ENCODE measurements at places on chromosomes 3 and 15.

DNA sequence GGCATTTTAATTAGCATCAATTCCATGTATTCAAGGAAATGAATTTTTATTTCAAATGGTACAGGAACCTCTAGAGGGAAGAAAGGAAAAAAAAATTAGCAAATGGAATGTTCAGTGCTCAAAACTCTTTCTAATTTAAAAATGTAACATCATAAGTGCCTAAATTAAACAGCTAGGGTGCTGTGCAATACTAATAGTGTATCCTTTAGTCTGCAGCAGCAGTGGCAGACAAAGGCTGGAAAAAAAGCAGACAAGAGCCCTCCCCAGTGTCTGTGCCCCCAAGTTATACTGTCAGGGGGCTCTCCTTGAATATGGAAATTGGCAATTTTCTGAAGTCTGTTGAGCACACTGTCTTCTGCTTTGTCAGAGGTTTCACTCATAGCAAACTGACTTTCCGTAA, 159.5 kb downstream of the CLSTN2 start:
- no peak for DNase-seq

DNA sequence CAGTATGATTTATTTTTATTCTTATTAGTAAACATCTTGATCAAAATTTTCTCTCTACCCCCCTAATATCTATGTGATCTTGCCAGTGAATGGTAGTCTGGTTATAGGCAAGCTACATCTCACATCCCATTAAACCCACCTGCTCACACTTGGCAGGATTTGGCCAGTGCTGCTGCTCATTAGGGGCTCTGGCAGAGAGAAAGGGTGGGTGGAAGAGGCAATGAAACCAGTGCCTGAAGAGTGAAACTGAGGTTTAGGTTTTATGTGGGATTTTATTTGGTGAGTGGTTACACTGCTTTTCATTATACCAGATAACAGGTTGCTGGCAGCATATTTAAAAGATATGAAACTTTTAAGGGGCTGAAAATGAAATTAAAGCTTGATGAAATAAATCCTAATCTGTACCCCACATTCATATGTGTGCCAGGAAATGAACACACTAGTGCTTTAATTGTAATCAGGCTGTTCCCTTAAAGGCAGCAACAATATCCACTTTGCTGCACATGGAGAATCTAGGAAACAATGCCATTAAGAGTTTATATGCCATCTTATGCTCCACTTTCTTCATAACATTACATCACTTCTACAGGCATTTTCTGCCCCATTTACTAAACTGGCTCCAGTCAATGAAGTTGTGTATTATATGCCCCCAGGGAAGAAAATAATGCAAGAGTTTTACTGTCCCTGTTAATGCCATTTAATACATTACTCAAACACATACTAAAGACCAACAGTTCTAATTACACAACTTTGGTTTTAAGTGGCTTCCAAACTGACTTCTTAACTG, 688.7 kb downstream of the MECOM start:
- DNase-seq: no peak

DNA sequence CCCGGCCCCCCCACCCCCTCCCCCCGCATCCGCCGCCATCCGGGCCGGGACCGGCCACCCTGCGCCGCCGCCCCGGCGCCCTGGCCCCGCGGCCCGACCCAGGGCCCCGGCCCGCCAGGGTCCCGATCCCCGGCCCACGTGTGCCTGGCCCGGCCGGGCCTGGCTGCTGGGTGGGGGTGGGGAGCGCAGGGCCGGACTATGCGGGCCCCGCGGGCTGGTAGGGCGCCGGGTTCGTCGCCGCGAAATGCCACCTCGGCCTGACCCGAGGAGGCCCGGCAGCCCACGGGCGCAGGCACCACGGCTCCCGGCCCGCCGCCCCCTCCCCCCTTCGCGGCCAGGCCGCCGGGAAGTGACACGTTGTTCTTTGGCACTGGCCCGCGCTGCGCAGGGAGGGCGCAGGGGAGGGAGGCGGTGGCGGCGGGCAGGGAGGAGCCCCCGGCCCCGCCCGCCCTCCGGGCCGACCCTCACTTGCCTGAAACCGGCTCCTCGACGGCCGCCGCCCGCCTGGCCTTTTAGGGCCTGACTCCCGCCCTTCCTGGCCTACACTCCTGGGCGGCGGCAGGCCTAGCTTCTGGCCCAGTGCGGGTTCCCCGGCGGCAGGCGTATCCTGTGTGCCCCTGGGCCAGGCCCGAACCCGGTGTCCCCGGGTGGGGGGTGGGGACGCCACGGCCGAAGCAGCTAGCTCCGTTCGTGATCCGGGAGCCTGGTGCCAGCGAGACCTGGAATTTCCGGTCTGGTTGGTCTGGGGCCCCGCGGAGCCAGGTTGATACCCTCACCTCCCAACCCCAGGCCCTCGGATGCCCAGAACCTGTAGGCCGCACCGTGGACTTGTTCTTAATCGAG, 515 bp downstream of the EIF4G1 start:
- peak; percentile 93 for DNase-seq

DNA sequence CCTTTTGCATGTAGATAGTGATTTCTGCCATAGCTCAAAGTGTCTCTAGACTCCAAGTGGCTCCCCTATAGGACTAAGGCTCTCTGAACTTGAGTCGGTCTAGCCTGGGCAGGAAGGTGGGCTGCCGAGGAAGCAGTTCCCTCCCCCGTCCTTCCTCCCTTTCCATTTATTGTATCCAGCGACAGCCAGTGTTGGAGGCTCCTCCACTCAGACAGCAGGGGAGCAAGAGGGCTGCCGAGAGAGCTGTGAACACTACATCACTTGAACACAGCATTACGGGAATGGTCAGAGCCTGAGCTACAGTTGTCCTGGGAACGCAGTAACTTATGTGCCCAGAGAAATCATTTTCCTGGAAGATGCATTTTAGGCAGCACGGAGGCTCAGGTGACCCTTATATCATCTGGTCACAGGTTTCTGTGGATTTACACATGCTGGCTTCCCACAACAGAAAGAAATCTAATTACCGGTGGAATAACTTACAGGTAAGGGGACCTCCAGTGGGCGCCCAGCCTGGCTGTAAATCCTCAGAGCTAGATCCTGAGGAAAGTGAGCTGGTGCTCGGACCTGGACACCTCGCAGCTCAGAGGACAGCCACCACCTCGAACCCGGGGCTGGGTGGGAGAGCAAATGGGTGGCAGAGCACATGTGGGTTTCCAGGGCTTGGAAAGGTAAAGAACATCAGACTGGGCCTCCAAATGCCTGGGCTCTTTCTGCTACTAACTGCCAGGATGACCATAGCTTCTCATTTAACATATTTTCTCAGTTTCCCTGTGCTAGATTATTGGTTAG, 197.1 kb downstream of the UACA start:
- no peak for DNase-seq

GRCh38 chr3:176928582-176928931, 268.7 kb downstream of the TBL1XR1 start:
- DNase-seq: no peak

DNA sequence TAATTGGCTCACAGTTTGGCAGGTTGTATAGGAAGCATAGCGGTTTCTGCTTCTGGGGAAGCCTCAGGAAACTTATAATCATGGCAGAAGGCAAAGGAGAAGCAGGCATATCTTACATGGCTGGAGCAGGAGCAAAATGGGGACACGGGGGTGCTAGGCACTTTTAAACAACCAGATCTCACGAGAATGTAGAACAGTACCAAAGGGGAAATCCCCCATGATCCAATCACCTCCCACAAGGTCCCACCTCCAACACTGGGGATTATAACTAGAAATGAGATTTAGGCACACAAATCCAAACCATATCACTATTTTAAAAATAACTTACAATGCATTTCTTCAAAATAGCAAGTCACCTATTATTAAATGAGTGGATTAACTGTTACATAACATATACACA, 47.1 kb upstream of the ANKRD28 start:
- no peak for DNase-seq

- no peak for DNase-seq
Observed at GRCh38 chr3:156488767-156489166, 66.2 kb downstream of the SSR3 start.

DNA sequence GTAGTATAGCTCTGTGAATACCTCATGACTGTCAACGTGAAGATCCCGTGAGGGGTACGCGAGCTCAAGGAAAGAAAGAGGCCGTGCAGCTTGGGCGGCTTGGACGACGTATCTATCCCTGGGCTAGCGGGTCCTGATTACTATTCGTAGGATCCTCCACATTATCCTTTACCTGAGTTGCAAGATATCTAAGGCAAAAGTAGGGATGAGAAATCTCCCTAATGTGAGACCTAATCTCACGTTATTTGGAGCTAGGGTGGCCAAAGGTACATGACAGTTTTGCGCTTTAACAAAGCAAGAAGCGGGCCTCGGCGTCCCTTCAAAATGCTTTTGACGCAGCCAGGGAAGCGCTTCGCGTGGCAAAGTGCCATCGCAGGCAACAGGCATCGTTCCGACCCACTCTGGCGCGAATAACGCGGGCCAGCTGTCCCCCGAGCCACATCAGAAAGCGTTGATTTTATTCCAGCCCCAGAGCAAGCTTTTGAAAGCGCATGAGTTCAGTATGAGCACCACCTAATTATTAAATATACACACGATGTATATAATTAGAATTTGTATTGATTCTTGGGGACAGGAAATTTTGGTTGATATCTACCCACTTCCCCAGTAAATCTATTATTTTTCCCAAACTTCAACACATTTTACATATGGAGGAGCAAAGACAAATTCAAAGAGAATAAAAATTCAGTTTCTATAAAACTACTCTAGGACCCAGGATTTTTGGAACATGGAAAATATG, 2.5 kb upstream of the EOMES start:
- DNase-seq: no peak

DNA sequence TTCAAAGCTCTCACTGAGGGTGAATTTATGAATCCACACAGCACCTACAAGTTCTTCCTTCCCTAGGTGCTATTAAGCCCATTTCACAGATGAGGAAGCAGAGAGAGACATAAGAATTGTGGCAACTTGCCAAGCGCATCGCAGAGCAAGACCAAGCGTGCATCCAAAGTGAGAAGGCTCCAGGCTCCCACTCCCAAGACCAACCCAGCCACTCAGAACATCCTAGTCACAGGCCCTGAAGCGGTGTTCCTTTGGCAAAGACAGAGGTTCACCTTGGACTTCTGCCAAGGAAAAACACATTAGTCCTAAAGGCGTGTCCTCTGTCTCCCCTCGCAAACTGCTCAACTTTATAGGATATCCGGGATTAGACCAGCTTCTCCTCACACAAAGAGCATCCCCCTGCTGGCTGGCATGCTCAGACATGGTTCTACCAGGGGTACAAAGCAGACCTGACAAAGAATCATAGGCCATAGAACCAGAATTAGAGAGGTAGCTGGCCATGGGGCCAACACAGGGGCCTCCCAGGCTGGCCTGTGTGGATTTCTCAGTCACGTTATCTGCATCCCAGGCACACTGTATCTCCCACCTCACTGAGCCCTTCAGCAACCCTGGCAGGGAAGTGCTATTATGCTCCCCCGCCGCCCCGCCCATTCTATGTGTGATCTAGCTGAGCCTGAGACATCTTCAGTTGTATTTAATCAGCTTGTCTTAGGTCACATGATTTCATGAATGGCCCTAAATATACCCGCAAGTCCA, 160.2 kb downstream of the FOXP1 start:
- no peak for DNase-seq

GRCh38 chr3:194399874-194400411, 877 bp upstream of the GP5 start:
- no peak for DNase-seq

- peak; percentile 88 for DNase-seq
Observed at GRCh38 chr3:50436114-50436674, 67.2 kb downstream of the CACNA2D2 start.

DNA sequence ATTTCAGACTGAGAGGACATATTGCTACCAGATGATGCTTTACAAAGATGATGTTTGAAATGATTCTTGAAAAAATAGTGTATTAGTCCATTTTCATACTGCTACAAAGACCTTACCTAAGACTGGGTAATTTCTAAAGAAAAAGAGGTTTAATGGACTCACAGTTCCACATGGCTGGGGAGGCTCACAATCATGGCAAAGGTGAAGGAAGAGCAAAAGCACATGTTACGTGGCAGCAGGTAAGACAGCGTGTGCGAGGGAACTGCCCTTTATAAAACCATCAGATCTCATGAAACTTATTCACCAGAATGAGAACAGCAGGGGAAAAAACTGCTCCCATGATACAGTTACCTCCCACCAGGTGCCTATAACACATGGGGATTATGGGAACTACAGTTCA, 658.4 kb upstream of the CFAP20DC start:
- DNase-seq: no peak

GRCh38 chr3:36606871-36607765, 157.2 kb downstream of the DCLK3 start:
- DNase-seq: no peak

DNA sequence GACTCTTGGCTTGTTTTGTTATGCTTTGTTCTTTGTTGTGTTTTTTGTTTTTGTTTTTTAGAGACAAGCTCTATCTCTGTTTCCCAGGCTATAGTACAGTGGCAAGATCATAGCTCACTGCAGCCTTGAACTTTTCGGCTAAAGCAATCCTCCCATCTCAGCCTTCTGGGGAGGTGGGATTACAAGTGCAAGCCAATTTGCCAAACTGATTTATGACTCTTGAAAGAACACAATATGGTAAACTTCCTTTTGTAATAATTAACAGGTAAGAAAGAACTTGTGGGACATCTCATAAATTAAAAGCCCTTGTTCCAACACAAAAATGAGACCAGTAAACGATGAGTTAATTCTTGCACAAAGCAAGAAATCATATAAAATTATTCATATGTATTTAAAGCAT, 476.3 kb downstream of the MAGI1 start:
- no peak for DNase-seq

DNA sequence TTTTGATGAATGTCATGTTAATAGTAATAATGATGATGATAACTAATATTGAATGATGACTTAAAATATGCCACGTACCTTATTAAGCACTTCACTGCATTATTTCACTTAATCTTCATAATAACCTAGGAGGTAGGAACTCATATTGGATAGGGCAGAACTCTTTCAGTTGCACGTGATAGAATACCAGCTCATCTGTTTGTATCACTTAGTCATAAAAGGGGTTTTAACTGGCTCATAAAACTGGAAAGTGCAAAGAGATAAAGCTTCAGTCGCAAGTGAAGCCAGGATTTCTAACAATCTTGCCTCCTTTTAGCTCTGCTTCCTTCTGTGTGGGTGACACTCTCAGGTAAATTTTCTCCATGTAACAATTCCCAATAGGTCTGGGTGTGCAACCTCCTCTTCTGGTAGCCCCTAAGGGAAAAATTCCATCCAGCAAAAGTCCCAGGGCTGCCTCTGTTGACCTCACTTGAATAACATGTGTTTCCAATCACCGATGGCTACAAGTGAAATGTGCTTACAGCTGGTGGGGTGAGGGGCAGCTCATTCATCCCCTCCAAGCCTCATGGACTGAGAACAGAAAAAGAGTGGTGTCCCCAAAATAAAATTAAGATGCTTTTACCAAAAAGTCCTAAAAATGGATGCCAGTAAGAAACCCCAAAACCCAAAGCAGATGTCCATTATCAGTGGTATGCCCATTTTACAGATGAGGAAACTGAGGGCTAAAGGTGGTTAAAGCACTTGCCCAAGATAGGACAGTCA, 9.3 kb downstream of the GXYLT2 start:
- DNase-seq: no peak

All from upper lobe of right lung (tissue), 1 donor.